ENCODE measurements at places on chromosomes 6 and 20. TPM values are rescaled to one million over a fixed set of nuclear protein-coding genes. Genes with fewer than 3 reads are reported as not detected.

DNA sequence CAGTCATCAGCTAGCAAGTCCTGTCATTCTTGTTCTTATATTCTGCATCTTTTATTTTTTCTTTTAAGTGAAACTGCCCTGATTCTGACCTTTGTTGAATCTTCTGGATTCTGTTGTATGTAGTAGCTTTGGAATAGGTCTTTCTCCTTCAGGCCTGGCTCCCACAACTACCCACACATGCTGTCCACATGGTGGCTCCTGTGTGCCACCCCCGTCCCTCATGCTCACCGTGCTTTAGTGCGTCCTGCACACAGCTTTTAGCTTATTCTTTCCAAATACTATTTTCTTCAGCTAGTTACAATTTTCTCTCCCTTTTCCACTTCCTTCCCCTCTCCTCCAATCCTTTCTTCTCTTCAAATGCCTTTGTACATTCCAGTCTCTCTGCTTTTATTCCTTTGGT is 61.8 kb downstream of the CTNNBL1 start:
- DNase-seq: no peak

- DNase-seq: no peak
Observed at GRCh38 chr20:61210862-61211261, 41.2 kb upstream of the CDH4 start.

Gene E2F1
- 0.53 TPM for total RNA-seq

DNA sequence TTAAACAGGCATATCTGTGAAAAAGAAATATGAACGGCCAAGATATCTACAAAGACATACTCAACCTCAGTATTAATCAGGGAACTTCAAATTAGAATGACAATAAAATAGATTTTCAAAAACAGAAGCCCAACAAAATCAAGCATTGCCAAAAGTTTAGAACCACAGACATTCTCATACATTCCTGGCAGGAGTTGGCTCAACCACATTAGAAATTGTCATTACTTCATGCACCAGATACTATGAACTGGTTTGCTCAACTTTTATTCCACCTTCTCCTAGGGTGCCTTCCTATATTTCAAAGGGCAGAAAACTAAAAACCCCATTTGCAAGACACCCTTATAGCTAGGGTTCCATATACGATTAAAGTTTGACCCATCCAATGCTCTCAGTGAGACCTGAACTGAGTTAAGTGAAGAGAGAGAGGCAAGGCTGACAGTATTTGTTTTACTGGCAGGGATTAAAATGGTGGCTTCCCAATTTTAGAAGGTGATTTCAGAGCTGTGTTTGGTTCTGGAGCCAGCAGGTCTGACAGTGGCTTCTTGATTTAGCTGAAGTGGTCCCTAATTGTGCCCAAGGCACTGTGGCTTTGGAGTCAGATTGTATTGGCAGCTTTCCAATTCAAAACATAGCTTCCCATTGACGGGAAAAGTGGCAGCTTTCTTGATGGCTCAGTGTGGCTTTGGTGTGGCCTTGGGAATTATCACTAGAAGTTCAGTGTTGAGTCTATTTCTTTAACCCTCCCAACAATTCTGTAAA is 77.1 kb upstream of the CDYL start:
- DNase-seq: no peak

DNA sequence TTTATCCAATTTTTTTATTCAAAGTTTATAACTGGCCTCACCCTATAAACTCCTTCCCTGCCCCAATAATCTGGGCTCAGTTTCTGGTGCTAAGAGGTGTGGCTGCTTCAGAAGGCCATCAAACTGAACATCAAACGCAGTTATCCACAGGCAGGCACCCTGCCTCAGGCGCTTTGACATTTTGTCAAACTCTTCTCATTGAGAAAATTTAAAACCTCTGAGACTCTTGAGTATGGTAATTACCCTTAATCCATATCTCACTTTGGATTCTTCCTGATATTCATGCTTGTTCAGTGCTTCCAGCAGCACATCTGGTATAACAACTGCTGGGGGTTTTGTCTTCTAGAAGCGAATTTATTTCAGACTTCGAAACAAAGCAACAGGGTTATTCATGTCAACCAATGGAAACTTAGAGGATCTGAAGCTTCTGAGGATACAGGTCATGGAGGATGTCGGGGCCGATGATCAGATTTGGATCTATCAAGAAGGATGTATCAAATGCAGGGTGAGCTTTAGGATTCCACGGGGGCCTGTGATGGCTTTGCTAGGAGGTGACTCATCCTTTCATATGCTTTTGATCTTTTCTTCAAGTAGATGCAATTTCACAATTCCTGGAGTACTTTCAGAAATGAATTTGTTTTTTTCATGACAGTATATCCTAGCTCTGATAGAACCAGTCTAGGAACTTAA is 68.2 kb downstream of the RTN4IP1 start:
- DNase-seq: no peak

DNA sequence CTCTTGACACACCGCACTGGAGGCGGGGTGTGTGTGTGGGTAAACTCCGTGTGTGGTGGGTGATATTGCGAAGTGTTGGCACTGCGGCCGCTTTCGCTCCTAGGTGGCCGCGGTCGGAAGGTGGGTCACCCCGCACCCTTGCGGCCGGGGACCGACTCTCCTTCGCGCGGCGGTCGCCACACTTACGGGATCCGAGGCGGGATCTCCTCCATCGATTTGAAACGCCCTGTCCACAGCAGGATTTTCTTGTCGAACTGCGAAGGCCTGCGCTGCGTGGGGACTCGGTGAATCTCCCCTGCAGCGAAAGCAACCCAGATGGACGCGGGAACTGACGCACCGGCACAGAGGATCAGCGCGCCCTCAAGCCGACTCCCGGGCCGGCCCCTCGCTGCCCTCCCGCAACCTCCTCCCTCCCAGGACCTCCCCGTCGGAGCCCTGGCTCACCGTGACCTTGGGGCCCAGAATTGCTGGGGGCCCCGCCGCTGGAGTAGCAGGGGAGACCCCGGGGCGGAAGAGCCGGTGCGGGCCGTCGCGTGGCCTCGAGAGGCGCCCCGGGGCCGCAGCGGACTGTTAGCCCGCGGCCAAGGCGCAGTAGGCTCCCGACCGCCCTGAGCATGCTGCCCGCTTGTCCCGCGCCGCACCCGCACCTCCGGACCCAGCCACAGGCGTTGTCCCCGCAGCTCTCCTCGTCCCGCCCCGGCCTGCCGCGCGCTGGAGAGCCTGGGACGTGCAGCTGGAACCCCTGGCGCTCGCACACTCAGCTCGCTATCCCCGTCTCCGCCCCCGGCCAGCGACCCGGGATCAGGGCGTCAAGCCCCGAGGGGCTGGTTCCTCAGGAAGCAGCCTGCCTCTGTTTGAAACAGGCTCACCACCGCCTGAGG is at the start of gene FAM162B:
Gene FAM162B (minus strand): TSS at position 759 of the 881 bp plus-strand sequence. CDS start 143 bp downstream, at position 616.
- no peak for DNase-seq

- peak; percentile 80 for DNase-seq
Observed at GRCh38 chr6:1884313-1884712, 274.6 kb downstream of the FOXC1 start.

DNA sequence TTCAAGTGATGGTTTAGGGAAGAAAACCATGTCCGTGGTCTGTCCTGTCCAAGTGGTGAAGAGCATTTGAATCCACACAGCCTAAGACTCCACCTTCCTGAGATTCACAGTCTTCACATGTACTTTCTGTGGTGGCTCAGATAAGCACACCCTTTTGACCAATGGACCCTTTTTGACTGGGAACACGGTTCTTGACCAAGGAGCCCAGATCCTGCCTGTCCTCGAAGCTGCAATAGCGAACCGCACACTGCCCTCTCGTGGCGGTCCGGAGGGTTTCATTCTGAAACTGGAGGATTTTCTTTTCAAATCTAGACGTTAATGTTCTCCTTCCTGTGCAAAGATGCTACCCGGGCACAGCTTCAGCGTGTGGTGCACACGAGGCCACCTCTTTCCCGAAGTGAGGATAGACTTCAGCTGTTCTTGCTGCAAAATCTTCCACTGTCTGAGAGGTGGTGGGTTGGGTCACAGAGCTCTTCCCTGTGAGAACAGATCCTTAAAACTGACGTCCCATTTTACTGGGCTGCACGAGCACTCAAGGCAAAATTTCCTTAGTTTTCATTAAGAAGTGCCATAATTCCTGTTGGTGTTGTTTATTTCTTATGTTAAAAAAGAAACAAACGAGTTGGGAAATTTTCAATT is 90.5 kb downstream of the SYNJ2 start:
- DNase-seq: peak; percentile 88

- no peak for DNase-seq
Observed at GRCh38 chr6:24876499-24877465, 59.0 kb downstream of the RIPOR2 start.

DNA sequence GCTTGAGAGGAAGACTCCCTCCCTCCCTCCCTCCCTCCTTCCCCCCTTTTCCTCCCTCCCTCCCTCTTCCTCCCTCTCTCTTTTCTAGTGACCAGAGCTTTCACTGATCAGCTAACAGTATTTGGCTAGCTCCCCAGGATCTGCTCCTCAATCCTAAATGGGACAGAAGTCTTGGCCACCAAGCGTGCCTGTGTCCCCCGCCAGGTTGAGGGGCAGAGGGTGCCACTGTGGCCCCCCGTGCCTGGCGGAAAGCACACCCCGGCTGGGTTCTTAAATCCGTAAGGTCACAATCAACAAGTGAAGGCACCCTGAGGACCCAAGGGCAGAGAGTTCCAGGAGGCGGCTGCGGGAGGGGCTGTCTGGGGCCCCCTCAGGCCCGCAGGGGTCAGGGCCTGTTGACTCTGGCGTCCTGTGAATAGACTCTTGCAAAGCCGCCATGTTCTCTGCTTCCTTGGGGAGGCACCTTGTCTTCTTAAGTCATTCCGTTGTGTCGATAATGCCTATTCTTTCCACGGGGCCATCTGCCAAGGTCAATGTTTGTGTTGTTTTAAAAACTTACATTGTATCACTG is 38.9 kb upstream of the STX16 start:
- DNase-seq: no peak

Gene EYA2
- 15.4 TPM for total RNA-seq

DNA sequence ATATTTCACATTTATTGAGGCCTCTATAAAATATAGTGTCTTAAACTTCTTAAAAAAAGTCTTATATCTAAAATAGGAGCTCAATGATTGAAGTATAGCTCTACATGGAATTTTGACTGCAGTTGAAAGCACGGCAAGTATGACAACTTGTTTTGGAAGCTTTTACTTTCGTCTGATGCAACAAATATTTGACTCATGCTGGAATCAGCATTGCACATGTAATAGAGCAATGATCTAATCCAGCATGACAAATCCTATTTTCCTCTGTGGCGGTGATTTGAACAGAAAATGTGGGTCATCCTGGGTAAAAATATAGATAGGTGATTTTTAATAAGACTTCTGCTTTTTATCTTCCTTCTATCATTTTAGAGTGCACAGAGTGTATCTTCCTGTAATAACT is 111.6 kb downstream of the TINAG start:
- DNase-seq: no peak

DNA sequence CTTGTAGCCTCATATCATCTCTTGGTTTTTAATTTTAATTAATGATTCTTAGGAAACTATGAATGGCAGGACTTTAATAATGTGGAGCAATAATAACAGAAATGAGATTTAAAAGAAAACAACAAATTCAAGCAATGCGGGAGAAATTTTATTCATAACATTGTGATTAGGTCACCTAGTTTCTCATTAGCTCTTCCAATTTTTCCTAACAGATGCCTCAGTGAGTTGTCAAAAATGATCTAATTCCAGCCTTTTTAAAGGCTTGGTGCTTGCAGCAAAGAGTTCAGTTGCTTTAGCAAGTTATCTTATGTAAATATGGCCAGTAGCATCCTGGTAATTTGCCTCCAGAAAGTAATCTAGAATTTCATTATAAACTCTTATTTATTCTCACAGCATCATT is 20.4 kb downstream of the PDE7B start:
- no peak for DNase-seq

DNA sequence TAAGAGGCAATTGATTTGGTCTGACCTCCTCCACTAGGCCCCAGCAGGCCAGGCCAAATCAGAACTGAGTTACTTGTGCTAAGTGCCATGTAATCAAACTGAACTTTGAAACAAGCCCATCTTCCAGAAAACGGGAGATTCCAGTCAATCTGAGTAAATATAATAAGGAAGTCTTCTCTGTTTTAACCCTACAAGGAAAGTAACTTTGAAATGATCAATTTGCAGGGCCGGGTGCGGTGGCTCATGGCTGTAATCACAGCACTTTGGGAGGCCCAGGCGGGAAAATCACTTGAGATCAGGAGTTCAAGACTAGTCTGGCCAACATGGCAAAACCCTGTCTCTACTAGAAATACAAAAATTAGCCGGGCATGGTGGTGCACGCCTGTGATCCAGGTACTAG is 2.0 kb upstream of the SHLD1 start:
- no peak for DNase-seq

Gene OR2J3
- not detected for total RNA-seq

Gene COL21A1
- 24.5 TPM for total RNA-seq

- DNase-seq: no peak
Observed at GRCh38 chr6:158793432-158793831, 25.7 kb downstream of the EZR start.

GRCh38 chr6:78883651-78884050 is 16.3 kb downstream of the IRAK1BP1 start:
- no peak for DNase-seq

Gene CLPSL2
- total RNA-seq: not detected

DNA sequence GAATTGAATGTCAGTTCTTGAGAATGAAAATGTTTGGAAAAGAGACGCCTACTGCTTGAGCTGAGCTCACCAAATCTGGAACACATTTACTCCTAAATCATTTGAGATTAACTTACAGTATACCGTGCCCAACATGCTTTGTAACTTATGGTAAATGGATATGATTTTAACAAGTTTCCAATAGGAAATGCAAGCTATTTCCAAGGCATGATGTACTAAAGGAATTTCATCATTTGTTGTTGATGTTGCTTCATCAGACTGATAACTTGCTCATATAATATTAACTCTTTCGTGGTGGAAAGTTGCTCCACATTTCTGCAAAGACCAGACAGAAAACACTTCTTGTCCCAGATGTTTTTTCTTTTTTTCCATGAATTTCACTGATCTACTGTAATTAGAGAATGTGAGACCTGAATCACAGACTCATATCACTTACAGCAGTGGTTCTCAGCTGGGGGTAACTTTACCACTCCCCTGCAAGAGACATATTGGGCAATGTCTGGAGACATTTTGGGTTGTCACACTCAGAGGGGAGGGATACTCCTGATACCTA is 116.6 kb upstream of the TRAF3IP2 start:
- DNase-seq: no peak

GRCh38 chr6:157585274-157586087 is 204.5 kb downstream of the ZDHHC14 start:
- peak; percentile 19 for DNase-seq

DNA sequence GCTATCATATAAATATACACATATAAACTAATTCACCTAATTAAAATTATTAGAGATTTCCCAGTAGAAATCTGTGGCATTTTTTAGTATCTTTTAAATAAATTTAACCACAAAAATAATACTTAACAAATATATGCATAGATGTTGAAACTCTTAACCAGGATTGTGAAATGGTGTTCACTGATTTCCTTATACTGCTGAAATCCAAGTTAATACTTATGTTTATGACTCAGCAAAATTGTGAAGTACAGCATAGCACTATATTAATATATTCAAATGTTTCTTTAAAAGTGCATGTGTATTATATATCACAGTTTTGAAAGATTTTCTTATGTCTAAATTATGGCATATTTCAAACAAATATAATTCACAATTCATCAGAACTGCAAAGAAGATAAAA is 328.2 kb upstream of the MANEA start:
- no peak for DNase-seq

Gene FLRT3
- not detected for total RNA-seq

GRCh38 chr20:36391456-36391855 is 85.3 kb downstream of the DLGAP4 start:
- no peak for DNase-seq
